ENCODE measurements at places on chromosomes 2 and 18. TPM values are rescaled to one million over a fixed set of nuclear protein-coding genes. Genes with fewer than 3 reads are reported as not detected.

DNA sequence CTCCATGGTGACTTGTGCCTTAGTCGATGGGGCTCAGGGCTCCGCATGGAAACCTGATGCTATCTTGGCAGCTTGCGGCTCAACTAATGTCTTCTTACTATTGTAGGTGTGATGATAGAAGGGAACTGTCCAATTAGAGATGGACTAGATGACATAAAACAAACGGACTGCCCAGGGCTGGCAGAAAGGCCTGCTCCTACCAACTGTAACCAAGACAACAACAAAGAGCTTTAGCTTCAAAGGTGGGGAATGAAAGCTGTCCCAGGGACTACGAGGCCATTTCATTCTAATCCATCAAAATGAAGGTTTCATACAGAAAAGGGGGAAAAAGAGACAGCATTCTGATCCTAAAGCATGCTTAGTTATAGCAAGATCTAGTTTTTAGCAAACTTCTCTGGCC is 186.9 kb upstream of the ACAA2 start:
- DNase-seq: no peak

DNA sequence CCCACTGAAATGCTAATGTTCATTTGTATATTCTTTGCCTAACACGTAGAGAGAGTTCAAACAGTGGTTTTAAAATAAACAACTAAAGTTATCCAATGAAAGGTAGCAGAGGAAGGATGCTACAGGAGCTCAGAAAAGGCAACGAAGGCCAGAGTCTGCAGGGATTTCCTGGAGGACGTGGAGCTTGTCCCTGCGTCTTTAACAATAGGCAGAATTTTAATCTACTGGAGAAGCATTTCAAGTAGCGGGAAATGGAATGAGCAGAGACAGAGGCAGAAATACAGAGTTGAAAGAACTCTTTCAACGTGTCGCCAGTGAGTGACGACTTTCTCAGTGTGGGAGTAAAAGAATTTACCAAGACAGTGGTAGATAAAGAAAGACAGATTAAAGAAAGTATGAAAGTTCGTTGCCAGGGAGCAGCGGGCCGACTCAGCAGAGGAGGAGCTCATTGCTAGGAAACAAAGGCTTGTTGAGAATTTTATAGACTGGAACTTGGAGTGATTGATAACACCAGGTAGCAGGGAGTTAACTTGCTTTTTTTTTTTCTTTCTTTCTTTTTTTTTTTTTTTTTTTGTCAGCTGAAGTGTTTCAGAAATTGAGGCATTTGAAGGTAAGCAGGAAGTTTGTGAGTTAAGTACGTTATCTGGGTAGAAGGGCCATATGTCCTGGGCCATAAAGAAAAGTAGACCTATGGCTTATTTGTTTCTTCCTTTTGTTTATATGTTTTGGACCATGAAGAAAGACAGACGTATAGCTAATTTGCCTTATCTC is 625 bp upstream of the NBAS start:
- DNase-seq: no peak

- no peak for DNase-seq
Observed at GRCh38 chr2:33322612-33323011, 153.8 kb upstream of the RASGRP3 start.

GRCh38 chr2:216698895-216699294 is 3.5 kb upstream of the IGFBP5 start:
- no peak for DNase-seq

DNA sequence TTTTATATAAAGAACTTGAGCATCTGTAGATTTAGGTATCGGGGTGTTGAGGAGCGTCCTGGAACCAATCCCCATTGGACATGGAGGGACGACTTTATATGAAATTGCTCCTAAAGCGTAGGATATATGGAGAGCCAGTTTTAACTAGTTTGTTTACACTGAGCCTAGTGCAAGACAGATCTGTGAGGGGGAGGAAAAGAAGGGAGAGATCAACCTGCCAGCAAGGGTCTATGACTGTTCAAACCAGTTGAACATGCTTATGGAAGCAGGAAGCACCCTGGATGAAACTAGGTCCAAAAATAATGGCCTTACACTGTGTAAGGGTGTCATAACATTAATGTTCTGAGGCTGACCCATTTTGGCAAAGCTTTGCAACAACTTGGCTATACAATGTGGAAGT is 34.0 kb upstream of the SLC40A1 start:
- DNase-seq: no peak

GRCh38 chr2:103172821-103173220 is 411.0 kb downstream of the TMEM182 start:
- DNase-seq: no peak

DNA sequence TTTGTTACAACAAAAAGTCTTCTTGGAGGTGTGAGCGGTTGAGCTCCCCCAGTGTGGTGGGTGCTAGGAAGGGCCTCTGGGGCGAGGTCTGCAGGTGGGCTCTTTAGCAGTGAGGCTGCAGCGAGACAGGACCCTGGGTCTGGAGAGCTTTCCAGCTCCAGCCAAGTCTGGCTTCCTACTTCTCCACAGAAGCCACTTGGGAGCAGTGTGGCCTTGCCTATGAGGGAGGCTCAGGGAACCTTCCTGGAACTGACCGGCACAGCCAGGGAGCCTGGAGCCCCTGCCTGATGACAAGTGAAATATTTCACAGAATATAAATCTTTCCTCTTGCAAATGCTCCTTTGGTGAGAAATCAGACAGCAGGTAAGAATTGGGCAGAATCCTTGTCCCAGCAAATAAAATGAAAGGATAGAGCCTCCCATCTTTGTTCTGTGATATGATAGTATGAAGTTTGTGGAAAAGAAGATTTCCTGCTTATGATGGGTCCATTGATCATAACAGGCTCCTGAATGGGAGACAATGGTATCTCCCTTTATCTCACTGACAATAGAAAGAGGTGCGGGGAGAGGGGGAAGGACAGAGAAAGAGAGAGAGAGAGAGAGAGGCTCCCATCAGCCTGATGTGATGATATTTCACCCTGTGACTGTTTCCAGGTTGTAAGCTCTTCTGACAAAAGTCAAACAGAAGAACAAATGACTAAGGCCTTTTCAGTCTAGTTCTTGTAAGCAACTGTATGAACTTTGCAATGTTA is 289.8 kb upstream of the SPRED2 start:
- peak; percentile 63 for DNase-seq

GRCh38 chr2:162677476-162677875 is 161.1 kb downstream of the KCNH7 start:
- DNase-seq: no peak

- no peak for DNase-seq
Observed at GRCh38 chr18:55509631-55510324, 78.2 kb downstream of the TCF4 start.

DNA sequence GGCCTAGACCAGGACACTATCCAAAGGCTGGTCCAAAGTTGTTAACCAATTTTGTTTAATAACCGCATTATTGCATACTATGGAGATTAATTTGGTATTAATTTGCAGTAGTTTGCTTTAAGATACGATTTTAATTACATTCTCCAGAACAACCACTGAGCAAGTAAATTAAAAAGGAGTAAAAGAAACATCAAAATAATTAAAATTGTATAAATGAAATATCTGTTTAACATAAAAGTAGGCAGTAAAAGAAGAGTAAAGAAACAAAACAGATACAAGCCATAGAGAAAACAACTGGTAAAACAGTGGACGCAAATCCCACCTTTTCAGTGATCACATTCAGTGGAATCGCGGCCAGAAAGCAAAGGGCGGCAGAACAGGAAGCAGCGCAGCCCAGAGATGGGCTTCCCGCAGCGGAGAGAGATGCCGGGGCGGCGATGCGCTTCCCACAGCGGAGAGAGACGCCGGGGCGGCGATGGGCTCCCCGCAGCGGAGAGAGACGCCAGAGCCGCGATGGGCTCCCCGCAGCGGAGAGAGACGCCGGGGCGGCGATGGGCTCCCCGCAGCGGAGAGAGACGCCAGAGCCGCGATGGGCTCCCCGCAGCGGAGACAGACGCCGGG is 176.8 kb downstream of the RTP5 start:
- peak; percentile 26 for DNase-seq

DNA sequence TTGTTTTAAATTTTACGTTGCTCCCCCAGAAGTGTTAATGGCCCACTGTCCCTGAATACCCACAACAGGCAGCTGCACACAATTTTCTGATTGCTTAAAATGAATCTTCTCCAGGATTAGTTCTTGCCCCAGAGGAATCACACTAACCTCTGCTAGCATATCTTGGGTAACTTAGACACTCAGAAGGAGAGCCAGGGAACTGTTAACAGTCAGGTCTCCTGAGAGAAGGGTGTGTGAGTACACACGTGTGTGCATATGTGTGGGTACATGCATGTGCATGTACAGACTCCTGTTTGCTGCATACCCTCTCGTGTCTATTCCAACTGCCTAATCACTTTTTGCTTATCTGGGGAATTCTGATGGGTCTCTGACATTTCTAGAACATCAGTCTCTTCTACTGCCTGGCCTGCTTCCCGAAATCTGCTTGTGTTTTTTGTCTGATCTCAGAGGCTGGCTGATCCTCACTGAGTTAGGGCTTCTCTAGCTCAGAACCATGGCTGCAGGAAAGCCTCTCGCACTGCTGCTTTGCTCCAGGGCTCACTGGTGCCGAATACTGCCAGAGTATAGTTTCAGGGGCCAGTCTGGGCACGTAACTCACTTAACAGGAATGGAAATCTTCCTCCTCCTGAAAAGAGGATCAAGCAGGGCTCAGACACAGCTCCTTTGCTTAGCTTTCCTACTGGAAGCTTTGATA is 62.8 kb downstream of the PRELID3A start:
- DNase-seq: no peak

DNA sequence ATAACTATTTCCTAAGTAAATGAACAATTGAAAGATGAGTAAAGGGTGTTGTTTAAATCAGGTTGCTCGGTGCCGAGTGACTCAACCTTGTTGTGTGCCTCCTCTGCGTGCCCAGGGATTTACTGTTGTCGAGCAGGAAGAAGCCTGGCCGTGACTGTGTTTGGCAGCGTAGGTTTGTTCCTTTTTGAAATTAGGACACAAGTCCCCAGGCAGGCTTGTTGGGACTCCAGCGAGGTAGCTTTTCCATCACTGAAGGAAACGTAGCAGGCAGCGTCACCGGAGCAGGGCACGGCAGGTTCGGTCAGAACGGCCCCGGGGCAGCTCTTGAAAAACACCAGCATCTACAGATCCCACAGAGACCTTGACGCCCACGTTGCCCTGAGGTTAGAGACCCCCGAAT is 48.6 kb downstream of the TMEM18 start:
- DNase-seq: no peak

DNA sequence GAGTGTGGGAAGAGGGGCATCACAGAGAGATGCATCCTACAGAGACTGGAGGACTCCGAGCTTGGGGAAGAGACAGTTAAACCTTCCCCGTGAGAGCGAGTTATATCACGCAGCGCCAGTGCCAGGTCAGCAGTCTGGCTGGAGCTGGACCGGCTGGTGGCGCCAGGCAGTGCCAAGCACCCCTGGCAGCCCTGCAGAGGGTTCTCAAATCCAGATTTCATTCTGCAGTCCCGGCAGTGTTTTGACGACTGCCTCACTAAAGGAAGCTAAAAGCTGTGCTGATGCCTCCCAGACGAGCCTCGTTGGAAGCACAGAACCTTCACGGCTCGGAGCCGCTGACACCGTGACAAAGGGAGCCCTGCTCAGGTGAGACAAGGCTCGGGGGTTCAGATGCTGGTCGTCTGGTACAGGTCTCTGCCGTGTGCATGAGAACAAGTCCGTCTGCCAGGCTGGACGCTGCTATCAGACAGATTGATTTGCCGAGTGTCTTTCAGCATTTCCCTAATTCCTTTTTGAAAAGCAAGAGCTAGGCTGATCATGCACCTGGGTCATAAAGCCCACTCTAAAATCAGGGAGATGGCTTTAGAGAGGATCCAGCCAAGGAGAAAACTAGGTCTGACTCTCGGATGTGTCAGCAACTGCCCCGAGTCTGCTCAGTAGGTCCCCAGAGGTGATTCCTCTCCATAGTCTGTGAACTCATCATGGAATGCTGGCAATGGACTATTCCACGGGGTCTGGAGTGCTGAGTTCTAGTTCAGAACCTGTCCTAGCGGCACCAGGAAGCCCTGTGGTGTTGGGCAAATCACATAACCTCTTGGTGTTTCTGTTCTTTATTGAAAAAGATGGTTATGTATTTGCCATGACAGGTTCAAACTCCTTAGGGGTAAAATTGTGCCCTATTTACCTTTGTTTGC is 240.6 kb downstream of the SOX11 start:
- no peak for DNase-seq

SERPINB10 gene
- not detected for total RNA-seq

CMPK2 gene
- total RNA-seq: 4.1 TPM

CACNB4 gene
- 11.4 TPM for total RNA-seq

TMEM247 gene
- not detected for total RNA-seq

COX7A2L gene
- 67.7 TPM for total RNA-seq
